Frontal cortex (tissue), 4 donors: ENCODE measurements at places on chromosomes 16 and 17. TPM values are rescaled to one million over a fixed set of nuclear protein-coding genes. Genes with fewer than 3 reads are reported as not detected.

GRCh38 chr16:47033176-47033575, 59.7 kb upstream of the DNAJA2 start:
- no peak for DNase-seq

- no peak for DNase-seq
Observed at GRCh38 chr17:51289696-51290111, 29.4 kb downstream of the UTP18 start.

GRCh38 chr16:53309457-53309856, 124.8 kb upstream of the RBL2 start:
- DNase-seq, result no peak

DNA sequence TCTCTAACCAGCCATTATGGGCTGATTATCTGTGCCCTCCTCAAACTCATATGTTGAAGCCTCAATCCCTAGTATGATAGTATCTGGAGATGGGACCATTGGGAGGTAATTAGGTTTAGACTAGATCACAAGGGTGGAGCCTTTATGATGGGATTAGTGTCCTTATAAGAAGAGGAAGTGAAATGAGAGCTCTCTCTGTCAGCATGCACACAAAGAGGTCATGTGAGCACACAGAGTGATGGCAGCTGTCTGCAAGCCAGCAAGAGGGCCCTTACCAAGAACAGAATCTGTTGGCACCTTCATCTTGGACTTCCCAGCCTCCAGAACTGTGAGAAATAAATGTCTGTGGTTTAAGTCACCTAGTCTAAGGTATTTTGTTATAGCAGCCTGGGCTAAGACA, 101.9 kb downstream of the PCTP start:
- DNase-seq, result no peak

DNA sequence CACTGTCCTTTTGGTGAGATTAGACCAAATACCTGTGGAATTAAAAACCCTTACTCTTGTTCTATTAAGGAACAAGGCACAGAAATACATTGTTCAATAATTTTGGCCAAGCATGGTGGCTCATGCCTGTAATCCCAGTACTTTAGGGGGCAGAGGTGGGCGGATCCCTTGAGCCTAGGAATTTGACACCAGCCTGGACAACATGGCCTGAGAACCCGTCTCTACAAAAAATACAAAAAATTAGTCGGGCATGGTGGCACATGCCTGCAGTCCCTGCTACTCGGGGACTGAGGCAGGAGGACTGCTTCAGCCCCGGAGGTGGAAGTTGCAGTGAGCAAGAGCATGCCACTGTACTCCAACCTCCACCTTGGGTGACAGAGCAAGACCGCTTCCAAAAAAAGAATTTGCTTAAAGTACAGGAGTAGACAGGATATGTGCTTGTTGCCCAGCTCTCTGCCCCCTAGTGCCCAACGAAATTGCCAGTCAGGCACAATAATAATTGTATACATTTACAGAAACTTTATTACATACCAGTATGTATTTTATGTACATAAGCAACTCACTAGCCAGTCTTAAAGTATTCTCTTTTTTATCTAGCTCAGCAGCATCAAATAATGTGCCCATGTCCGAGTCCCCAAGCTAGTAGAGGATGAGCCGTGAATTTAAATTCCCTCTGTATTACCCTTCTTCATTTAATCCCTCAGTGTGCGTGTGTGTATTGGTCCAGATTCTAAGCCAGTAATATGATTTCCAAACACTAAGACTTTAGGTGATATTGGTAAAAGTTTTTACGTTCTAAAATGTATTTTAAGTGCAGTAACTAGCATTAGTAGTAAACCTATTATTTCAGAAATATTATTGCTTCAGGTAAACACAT, 1.4 kb downstream of the THUMPD1 start:
- DNase-seq, result no peak

DNA sequence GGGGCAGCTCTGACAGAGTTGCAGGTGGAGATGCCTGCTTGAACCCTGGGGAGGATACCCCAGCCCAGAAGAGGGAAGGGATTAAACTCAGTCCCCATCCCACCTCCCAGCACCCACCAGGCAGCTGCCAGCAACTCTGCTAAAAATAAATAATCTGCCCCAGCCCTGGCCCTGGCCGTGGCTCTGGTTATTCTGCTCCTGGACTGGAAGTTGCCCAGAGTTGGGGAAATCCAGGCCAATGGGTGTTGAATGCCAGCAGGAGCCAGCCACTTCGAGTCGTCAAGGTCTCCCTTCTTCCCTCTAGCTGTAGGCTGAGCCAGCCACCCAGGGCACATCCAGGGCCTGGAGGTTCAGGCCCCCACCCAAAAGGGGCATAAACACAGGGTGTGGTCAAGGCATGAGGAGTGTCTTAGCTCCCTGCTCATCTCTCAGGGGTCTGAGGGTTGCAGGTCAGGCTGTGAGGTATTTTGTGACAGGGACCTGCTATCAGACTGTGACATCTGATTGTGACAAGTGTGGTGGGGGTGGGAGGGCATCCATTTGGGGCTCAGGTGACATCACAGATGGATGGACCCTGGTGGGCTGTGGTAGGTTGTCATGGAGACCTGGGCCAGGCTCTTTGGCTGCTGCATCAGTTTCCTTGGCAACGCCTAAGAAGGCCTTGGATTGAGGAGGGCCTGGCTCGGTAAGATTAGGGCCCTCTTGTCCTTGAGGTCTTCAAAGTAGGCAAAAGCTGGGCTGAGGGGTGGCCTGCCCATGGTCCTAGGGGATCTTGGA, 1.0 kb upstream of the RRAD start:
- DNase-seq, result no peak

DNA sequence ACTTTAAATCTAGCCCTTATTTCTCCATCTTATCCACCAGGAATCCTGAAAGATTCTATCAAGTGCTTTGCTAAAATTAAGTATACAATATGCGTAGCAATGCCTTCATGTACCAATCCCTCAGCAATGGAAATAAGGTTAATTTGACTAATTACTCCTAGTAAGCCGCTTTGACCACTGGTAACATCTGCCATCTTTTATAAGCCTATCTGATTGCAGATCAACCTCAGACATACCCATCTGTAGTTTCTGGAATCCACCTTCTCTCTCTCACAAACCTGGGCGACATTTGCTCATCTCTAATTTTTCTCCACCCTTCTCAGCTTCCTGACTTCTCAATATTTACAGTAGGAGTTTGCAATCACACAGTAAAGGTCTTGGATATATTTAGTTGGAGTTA, 138.8 kb upstream of the CRHR1 start:
- no peak for DNase-seq

Gene ZNF624
- total RNA-seq, result 34.6 TPM

Gene CSH1
- not detected for total RNA-seq

Gene RGS11
- total RNA-seq, result 6.5 TPM

- no peak for DNase-seq
Observed at GRCh38 chr16:65041667-65042066, 80.2 kb downstream of the CDH11 start.

Gene KRTAP4-3
- not detected for total RNA-seq

DNA sequence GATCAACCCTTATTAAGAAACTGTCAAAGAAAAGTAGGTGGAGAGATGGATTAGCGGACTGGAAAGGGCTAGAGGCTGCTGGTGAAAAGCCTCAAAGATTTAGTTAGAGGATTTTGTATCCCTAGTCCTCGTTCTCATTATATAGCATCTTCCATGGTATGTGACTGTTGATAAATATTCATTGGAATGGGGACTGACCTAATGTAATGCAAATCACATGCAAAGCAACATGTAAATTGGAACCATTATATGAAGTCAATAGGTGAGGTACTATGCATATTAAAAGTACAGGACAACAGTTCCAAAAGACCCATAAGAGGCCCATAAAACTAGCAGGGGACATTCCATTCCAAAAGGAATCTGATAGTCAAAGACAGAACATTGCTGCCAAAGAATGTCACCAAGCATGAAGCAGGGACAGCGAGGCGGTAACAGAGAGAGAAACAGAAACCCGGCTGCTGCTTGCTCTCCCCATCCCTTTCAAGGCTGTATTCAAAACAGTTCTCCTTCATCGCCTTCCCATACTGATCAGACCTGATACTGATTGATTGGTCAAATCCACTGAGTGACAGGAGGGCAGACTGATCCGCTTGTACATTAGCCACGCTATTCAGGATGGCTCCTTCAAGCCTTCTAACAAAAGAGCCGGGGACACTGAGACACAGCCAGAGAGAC, 44.5 kb downstream of the SOX9 start:
- DNase-seq, result no peak

GRCh38 chr16:11149011-11149616, 106.9 kb downstream of the SOCS1 start:
- no peak for DNase-seq
